ENCODE measurements at places on chromosomes 5 and 9.

- no peak for DNase-seq
Measured at GRCh38 chr9:11338130-11338529, 725.3 kb upstream of the PTPRD start.

- DNase-seq: no peak
Measured at GRCh38 chr5:69467442-69468225, 25.0 kb upstream of the OCLN start.

GRCh38 chr5:128965638-128966302 is 482 bp downstream of the SLC27A6 start:
- DNase-seq: no peak

GRCh38 chr9:82356871-82357270 is 368.3 kb downstream of the SPATA31D1 start:
- no peak for DNase-seq

GRCh38 chr9:21266733-21267484 is 27.1 kb upstream of the IFNA14 start:
- no peak for DNase-seq

GRCh38 chr9:87040410-87041009 is 93.2 kb upstream of the GAS1 start:
- DNase-seq: no peak

DNA sequence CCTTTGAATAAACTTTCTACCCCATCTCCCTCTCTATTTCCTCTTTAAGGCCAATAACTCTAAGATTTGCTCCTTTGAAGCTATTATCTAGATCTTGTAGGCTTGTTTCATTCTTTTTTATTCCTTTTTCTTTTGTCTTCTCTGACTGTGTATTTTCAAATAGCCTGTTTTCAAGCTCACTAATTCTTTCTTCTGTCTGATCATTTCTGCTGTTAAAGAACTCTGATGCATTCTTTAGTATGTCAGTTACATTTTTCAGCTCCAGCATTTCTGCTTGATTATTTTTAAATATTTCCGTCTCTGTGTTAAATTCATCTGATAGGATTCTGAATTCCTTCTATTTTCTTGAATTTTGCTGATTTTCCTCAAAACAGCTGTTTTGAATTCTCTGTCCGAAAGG is 15.3 kb upstream of the LIX1 start:
- DNase-seq: no peak

DNA sequence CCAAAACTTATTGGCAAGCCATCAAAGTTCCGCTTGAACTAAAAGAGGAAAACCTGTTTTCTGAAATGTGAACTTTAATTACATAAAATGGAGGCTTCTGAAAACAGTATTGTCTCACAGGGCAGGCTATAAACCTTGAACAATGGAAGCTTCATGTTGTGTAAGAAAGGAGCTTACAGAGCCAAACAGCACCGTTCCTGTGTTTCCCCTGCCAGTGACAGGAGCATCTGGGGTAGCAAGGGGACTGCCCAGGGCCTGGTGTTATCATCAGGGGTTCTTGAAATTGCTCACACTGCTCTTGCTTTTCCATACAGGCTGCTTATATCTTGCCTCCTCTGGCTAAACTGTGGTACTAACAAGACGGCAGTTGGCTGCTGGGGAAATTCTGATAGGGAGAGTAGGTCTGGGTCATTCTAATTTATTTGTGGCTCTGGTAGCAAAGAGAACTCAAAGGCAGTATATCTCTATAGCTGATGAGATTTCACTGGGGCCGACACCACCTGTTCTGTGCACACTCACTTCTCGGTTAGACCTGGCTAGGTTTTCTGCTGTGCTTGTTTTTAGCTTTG is 40.4 kb downstream of the BASP1 start:
- peak; percentile 2 for DNase-seq

GRCh38 chr5:147388184-147389108 is 121.4 kb downstream of the DPYSL3 start:
- no peak for DNase-seq

GRCh38 chr5:13653709-13654108 is 290.8 kb downstream of the DNAH5 start:
- no peak for DNase-seq

GRCh38 chr5:181060924-181061323 is 20.9 kb downstream of the BTNL9 start:
- DNase-seq: no peak
